ENCODE measurements at places on chromosomes 11 and 22. TPM values are rescaled to one million over a fixed set of nuclear protein-coding genes. Genes with fewer than 3 reads are reported as not detected.

Gene GGTLC2
- not detected for total RNA-seq

Gene NNMT
- total RNA-seq = 711 TPM

Gene SNU13
- 98.7 TPM for total RNA-seq

Gene MICAL2
- 720 TPM for total RNA-seq

Gene RAC2
- 24.2 TPM for total RNA-seq

Gene MUC2
- not detected for total RNA-seq

Gene C1QTNF4
- total RNA-seq = 0.22 TPM

Gene MAFF
- 64.6 TPM for total RNA-seq

Gene TMA7B
- not detected for total RNA-seq

Gene SHISAL1
- total RNA-seq = 0.57 TPM

Gene MFNG
- not detected for total RNA-seq

Gene SCUBE1
- total RNA-seq = not detected

Gene PDGFD
- total RNA-seq = 1.7 TPM

Gene ATXN10
- 148 TPM for total RNA-seq

Gene RPS19BP1
- 51.4 TPM for total RNA-seq

Gene HBE1
- not detected for total RNA-seq

Gene DMC1
- total RNA-seq = 4.3 TPM

Gene MOB2
- 36.8 TPM for total RNA-seq

Gene USP2
- total RNA-seq = not detected

Gene KRTAP5-7
- total RNA-seq = not detected

Gene TOP3B
- total RNA-seq = 21.7 TPM

Gene CD82
- total RNA-seq = 121 TPM

Gene SMIM38
- total RNA-seq = 0.14 TPM

Gene GP1BB
- 2.1 TPM for total RNA-seq

Gene ZNF280A
- total RNA-seq = 1.3 TPM

Gene SMTNL1
- not detected for total RNA-seq

Gene TEX54
- total RNA-seq = not detected

Gene PLEKHA7
- total RNA-seq = 0.22 TPM

Gene SLC6A5
- not detected for total RNA-seq

Gene SULT4A1
- not detected for total RNA-seq

Gene MACROD1
- total RNA-seq = 4.3 TPM

Gene FAM227A
- total RNA-seq = 1.8 TPM
